ENCODE measurements at places on chromosomes 12 and 14. TPM values are rescaled to one million over a fixed set of nuclear protein-coding genes. Genes with fewer than 3 reads are reported as not detected.
A peak's percentile ranks its signal among the peaks of the same experiment; 100 is the strongest.

SVOP gene
- polyA plus RNA-seq, result not detected

RTL1 gene
- not detected for polyA plus RNA-seq

GRCh38 chr12:127964717-127965116, 302.3 kb upstream of the TMEM132C start:
- no peaks in the 10 kb centered on the region for H3K36me3 ChIP-seq

GRCh38 chr12:26523708-26524150, 309.3 kb downstream of the ITPR2 start:
- H3K27me3 ChIP-seq, result no peaks in the 10 kb centered on the region
- H3K4me1 ChIP-seq, result no peaks in the 10 kb centered on the region
- H3K36me3 ChIP-seq, result no peaks in the 10 kb centered on the region
- peak; percentile 93 for DNase-seq

- no peak overlapping the region for H3K4me3 ChIP-seq
- H3K4me1 ChIP-seq, result no peaks in the 10 kb centered on the region
- no peaks in the 10 kb centered on the region for H3K27me3 ChIP-seq
- H3K27ac ChIP-seq, result no peak overlapping the region
- peaks cover 14% of the 10 kb centered on the region for H3K36me3 ChIP-seq
Measured at GRCh38 chr12:48671231-48671856, 10.7 kb downstream of the KANSL2 start.

DNA sequence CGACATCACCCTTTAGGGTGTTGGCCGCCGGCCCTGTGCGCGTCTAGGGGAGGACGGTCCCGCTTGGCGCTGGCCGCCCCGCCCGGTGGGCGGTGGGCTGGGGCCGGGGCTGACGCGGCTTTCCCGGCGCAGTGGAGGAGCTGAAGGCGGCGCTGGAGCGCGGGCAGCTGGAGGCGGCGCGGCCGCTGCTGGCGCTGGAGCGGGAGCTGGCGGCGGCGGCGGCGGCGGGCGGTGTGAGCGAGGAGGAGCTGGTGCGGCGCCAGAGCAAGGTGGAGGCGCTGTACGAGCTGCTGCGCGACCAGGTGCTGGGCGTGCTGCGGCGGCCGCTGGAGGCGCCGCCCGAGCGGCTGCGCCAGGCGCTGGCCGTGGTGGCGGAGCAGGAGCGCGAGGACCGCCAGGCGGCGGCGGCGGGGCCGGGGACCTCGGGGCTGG, 3.6 kb downstream of the TNFAIP2 start:
- H3K36me3 ChIP-seq, result peaks cover 24% of the 10 kb centered on the region
- H3K27ac ChIP-seq, result no peak overlapping the region
- peak; percentile 47 for DNase-seq
- H3K27me3 ChIP-seq, result no peaks in the 10 kb centered on the region
- H3K4me1 ChIP-seq, result peaks cover 30% of the 10 kb centered on the region
